ENCODE measurements at places on chromosomes 3 and 15.

GRCh38 chr3:30073622-30074021 is 532.8 kb upstream of the TGFBR2 start:
- no peak for DNase-seq

- no peak for DNase-seq
Observed at GRCh38 chr3:41629072-41629471, 332.8 kb downstream of the ULK4 start.

DNA sequence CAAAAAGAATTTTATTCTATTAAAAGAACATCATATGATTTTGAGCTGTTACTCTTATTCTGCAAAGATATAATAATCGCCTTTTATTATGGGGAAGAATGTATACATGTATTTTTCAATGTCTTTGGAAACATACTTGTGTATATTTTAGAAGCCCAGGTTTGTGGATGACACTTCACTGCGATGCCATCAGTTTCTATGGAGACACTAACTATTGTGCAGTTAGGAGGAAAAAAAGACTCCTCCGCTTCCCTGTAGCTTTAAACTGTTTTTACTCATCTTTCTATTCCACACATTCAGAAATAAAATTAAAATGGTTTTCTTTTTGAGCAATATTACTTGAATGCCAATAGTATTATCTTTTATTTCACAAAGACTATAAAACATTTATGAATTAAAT is 305.0 kb downstream of the NLGN1 start:
- DNase-seq, result no peak

GRCh38 chr3:58414538-58415197 is 19.0 kb downstream of the PDHB start:
- peak; percentile 14 for DNase-seq

DNA sequence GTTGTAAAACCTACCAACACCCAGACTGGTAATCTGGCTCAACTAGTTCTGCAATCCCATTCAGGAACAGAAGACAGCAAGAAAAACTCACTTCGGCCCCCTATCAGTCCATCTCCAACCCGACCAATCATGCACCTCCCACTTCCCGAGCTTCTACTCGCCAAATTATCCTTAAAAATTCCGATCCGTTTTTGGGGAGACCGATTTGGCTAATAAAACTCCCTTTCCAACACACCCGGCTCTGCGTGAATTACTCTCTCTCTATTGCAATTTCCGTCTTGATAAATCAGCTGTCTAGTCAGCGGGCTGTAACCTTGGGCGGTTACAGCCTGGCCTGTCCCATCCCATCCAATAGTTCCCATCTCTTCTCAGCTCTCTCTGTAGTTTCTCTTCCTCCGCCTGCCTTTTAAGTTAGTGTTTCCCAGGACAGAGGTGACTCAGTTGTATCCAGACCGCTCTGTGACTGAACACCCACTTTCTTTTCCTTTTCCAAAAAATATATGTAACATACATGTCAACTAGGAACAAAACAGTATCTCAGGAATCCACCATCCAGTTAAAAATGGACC is 780 bp upstream of the ACAD9 start:
- DNase-seq, result peak; percentile 3

- DNase-seq, result no peak
Observed at GRCh38 chr3:153960458-153961074, 160.6 kb upstream of the ARHGEF26 start.

- no peak for DNase-seq
Observed at GRCh38 chr3:117752984-117753717, 1043.6 kb downstream of the TUSC7 start.

- no peak for DNase-seq
Observed at GRCh38 chr15:22811640-22812039, 25.2 kb downstream of the NIPA1 start.

DNA sequence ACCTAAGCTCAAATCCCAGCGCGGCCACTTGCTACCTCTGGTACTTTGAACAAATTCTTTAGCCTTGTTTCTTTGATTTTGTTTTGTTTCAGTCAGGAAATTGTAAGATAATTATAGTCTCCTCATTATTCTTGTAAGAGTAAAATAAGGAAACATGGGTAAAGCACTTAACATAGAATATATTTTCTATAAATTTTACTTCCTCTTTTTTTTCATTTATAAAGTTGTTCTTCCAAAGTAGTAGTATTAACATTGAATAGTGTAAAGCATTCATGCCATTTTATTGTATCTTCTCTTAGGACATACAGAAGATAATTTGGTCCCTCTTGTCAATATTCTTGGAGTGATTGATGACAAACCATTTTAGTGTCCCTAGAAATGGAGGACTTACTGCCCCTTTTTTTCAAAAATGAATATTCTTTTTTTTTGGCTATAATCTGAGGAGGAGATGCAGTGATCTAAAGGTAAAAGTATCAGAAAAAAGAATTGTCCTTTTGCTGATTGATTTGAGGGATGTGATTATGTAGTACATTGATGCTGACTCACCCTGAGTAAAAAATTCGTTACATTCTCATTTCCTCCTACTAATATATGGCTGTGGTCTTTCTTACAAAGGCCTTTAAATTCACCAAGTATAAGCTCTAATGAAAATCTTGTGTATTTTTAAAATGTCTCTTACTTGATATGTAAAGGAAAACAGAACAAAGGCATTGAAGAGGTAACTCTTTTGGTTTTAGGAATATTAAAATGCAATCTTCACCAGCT is 51.0 kb downstream of the ALCAM start:
- no peak for DNase-seq

DNA sequence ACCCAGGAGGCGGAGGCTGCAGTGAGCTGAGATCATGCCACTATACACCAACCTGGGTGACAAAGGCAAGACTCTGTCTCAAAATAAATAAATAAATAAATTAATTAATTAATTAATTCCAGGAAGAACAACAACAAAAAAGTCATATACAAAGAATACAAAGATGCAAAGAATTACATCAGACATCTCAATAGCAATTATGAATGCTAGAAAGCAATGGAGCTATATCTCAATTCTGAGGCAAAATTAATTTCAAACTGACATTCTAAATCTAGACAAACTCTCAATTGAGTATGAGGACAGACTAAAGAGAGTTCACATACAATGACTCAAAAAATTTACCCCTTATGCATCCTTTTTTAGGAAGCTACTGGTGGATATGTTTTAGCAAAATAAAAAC is 69.6 kb upstream of the CTNNB1 start:
- no peak for DNase-seq

DNA sequence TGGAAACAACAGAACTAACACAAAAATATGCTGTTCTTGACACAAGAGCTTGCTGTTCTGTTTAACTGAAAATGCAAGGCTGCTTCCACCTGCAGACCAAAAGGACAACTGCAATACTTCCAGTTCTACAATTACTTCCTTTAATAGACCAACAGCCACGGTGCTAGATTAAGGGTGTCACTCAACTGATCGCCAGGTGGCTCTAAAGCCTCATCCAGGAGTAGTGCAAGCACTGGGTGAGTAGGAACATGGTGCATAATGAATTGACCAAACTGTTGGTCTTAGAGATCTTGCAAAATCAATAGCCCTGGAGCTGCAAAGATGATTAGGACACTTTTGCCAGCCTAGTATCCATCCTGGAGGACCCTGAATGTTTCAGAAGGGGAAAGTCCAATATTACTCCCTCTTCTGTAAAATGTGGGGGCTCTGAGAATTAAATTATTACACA is 3.6 kb upstream of the CLDN16 start:
- DNase-seq, result no peak

- no peak for DNase-seq
Observed at GRCh38 chr15:31089368-31090047, 12.0 kb downstream of the TRPM1 start.

GRCh38 chr3:39126532-39127071 is 19.1 kb downstream of the TTC21A start:
- DNase-seq, result no peak

DNA sequence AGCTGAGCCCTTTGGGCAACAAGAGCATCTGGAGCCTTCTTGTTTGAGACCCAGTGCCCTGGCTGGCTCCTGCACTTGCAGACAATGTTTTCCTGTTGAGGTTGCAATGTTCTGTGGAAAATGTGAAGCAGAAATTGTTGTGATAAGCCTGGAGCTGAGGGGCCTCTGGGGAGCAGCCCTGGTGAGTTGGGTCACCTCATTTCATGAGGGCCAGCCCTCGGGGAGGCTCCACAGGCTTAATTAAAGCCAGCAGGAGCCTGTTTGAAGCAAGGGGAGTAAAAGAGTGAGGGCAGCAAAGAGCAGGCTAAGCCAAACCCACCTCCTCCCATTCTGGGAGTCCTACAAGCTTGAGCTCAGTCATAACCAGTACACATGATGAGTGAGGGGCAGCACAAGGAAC is 154.3 kb downstream of the ALDH1A2 start:
- DNase-seq, result no peak

GRCh38 chr3:97823046-97824004 is 1.5 kb downstream of the CRYBG3 start:
- DNase-seq, result no peak

DNA sequence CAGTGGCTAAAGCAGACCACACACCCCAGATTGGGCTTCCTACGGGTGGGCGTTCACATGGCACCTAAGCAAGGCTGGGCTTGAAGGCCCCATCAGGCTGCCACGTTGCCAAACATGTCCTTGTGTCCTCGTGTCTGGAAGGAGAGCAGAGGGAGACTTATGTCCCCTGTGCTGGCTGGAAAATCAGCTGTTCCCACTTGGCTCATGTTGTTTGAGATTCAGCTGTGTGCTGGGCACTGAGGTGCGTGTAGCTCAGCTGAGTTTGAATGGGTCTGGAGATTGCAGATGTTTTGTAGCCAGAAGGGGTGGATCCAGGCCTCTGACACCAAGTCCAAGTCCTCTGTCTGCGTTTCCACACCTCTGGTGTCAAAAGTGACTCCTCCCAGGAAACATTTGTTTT is 34.6 kb downstream of the RLBP1 start:
- no peak for DNase-seq

DNA sequence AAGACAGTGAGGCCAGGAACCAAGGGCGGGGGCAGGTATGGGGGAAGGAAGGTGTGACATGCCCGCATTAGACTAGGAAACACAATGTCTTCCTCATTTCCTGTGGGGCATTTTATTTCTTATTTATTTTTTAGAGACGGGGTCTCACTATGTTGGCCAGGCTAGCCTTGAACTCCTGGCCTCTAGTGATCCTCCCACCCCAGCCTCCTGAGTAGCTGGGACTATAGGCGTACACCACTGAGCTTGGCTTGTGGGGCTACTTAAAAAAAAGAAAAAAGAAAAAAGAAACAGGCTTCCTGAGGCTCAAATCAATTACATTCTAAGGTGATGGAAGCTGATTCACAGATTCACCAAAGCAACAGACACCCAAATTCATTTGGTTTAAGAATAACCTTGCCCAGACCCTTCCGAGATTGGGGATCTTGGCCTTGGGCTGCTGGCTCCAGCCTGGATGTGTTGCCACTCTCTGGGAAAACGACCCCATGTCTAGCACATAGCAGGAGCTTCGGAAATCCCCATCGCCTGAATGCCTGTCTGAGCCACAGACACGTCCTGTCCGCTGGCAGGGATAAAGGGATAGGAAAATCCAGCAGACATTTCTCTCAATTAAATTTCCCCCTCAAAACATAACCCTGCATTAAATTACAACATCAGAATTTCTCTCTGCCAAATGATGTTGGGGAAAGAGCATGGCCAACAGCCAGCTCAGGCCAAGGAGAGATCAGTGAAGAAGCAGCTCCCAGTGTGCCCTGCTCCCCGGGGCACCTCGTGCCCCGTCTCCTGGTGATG is 13.0 kb downstream of the CPN2 start:
- no peak for DNase-seq

DNA sequence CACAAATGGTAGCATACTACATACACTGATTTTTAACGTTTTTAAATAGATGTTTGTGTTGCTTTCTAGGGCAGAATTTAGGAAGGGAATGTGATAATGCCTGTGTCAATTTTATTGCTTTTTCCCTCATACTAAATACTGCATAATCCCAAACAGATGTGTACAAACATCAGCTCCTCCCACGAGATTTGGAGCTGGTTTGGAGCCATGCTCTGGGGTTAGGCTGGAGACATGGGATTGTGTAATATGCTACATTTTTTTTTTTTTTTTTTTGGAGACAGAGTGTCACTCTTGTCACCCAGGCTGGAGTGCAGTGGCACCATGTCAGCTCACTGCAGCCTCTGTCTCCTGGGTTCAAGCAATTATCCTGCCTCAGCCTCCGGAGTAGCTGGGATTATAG is 80.1 kb downstream of the EBLN2 start:
- no peak for DNase-seq

- DNase-seq, result no peak
Observed at GRCh38 chr3:30186741-30187219, 419.6 kb upstream of the TGFBR2 start.

DNA sequence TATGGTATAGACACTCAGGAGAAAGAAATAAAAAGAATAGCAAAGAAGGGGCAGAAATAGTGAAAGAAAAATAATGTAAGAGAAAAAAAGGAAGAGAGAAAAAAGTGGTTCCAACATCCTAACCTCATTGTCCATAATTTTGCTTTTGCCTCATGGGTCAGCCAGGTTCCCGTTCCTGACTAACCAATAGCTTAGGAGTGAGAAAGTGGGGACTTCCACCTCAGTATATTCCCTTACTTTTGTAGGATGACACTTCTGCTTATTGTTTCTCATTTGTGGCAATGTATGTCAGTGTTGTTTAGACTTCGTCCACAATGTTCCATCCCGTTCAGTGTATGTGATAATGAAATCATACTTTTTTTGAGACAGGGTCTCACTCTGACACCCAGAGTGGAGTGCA is 9.3 kb upstream of the SLC12A8 start:
- DNase-seq, result no peak

DNA sequence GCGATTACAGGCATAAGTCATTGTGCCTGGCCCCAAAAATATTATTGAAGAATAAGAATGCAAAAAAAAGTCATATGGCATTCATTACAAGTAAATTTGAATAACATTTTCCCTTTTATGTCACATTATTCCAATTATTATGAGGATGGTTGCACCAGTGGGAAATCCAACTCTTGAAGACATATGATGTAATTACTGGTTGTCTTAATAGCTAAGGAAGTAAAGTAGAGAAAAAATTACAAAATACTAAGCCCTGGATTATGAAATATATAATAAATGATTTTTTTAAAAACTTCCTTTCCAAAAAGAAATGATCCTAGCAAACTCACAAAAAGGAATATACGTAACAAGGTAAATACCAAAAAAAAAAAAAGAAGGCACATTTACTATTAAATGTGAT is 98.9 kb downstream of the FMN1 start:
- no peak for DNase-seq

- DNase-seq, result peak; percentile 35
Observed at GRCh38 chr3:68057637-68058320, 403.4 kb upstream of the SUCLG2 start.

GRCh38 chr3:50472958-50473357 is 30.5 kb downstream of the CACNA2D2 start:
- no peak for DNase-seq

- no peak for DNase-seq
Observed at GRCh38 chr15:62079594-62079993, 12.8 kb downstream of the C2CD4A start.
